ENCODE measurements at places on chromosomes 16 and 17.

GRCh38 chr17:78789149-78789662 is 7.1 kb upstream of the CYTH1 start:
- DNase-seq = no peak

DNA sequence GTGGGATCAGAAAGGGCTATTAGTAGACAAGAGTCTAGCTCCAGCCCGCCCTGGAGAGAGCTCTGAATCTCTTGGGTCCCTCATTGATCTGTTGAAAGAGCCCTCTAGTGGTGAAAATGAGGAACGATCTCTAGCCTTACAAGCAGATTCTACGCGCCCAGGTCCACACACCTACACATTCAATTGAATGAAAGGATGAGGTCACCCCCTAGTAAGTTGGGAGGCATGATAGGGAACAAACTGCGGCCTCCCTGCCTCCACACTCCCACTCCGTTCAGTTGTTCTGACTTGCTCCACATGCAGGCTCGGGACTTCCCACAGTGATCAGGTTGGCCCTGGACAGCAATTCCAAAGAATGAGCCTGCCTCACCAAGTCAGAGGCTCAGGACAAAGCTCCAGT is 2.9 kb upstream of the CACNG3 start:
- DNase-seq = peak; percentile 33

DNA sequence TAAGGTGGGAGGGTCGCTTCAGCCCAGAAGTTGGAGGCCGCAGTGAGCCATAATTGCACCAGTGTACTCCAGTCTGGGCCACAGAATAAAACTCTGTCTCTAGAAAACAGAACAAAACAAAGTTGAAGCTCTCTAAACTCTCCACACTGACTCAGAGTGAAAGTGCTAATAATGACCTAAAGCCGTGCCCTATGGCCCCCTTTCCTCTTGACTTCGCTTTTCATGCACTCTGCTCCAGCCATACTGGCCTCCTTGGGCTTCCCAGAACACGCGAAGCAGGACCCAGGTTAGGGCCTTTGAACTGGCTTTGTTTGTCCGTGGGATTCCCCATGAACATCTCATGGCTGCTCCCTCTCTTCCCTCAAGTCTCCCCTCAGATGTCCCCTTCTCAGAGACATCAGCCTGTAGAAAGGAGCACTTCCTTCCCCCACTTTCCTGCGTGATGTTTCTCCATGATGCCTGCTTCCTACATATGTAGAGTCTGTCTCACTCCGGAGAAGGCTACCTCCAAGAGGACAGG is 18.6 kb upstream of the SPN start:
- DNase-seq = no peak

DNA sequence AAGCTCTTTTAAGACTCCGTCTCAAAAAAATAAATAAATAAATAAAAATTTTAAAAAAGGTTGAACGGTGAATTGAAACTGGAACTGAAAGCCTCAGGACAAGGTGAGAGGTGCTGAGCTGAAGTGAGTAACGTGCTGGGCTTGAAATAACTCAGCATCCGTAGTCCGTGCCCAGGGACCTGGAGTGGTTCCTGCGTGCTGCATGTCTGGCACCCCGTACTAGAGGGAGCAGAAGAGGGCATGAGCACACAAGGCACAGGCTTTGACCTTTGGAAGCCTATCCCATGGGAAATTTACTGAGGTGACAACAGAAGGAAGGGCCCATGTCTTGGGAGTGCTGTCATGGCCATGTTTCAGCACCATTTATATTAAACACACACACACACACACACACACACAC is 4.5 kb upstream of the MEIOB start:
- DNase-seq = peak; percentile 45

DNA sequence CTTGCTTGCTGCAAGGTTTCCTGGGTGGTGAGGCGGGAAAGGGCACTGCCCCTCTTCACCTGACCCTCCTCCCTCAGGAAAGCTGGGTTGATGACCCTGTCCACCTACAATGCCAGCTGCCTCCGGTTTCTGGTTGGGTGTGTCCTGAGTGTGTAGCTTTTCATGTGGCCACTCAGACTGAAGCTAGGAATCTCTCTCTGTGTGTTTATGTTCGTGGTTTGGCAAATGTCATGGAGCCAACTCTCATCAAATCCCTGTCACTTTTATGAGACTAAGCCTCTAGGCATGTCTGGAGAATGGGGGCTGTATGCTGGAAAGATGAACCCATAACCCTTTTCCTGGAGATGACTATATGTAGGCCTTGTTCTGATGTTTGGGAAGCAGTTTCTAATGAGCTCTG is 17.1 kb downstream of the PLEKHG4 start:
- DNase-seq = no peak

GRCh38 chr17:4645642-4646041 is 4.2 kb upstream of the ALOX15 start:
- DNase-seq = no peak

DNA sequence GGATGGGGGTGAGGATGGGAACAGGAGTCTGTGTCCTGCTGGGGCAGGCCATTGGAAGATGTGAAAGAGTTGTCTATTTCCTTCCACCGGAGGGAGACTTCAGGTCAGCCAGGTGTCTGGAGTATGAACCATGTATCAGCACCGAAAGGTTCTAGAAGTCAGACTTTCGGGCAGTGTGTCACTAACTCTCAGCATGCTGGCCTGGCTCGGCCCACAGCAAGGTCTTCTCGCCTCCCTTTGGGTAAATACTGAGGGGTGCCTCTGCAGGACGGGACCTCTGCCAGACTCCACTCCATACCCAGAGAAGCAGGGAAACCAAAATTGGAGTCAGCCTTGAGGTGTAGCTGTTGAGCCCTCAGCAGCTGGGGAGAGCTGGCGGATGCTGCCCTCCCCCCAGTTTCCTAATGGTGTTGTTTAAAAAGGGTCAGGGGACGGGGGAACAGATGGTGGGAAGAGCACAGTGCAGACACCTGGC is 507 bp downstream of the CIITA start:
- DNase-seq = no peak

DNA sequence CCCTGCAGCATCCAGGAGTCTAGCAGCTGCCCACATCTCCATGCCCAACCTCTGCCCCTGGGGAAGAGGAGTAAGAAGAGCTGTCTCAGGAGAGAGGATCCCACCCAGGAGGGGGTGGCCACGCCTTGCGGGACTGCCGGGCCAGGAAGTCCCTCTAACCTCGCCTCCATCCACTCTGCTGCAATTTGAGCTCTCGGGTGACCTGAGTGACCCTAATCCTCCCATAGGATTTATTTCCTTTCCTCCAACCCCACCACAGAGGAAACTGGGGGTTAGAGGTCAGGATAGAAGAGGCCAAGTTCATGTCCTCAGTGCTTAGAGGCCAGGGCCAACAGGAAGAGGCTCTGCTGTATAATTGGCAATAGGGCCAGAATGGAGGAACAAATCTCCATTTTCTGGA is 22.6 kb upstream of the NGFR start:
- DNase-seq = no peak

DNA sequence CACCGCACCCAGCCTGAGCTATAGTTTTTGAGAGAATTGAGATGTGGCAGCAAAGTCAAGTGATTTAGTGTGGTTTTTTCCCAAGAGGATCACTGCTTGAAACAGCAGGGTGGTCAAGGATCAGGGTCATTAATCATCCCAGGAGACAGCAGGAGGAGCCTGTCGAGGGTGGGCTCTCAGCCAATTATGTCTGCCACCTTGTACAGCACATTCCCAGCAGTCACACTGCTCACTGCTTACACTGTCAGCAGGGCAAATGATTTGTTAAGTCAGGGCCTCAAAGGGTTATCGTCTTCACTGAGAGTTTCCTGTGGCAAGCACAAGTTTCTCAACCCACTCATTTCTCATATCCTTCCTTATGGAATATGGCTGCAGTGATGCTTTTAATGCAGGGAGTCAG is 13.2 kb downstream of the B3GNT9 start:
- DNase-seq = no peak

GRCh38 chr17:67441052-67441895 is 64.2 kb downstream of the PITPNC1 start:
- no peak for DNase-seq

DNA sequence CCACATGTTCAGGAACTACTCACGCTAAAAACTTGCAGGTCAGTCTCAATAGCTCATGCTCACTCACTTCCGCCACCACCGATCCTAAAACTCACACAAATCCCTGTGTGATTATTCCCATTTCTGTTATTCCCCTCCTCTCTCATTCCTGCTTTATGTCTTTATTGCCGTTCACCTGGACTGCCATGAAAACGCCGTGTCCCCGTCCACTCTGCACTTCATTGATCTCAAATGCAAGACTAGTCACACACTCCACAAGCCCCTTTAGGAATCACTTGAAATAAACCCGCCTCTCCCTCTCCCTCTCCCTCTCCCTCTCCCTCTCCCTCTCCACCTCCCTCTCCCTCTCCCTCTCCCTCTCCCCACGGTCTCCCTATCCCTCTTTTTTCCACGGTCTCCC is 78.0 kb downstream of the AXIN2 start:
- DNase-seq = no peak

GRCh38 chr17:53191878-53192277 is 630.8 kb upstream of the KIF2B start:
- no peak for DNase-seq

- no peak for DNase-seq
Measured at GRCh38 chr17:17702449-17703139, 21.3 kb downstream of the RAI1 start.

DNA sequence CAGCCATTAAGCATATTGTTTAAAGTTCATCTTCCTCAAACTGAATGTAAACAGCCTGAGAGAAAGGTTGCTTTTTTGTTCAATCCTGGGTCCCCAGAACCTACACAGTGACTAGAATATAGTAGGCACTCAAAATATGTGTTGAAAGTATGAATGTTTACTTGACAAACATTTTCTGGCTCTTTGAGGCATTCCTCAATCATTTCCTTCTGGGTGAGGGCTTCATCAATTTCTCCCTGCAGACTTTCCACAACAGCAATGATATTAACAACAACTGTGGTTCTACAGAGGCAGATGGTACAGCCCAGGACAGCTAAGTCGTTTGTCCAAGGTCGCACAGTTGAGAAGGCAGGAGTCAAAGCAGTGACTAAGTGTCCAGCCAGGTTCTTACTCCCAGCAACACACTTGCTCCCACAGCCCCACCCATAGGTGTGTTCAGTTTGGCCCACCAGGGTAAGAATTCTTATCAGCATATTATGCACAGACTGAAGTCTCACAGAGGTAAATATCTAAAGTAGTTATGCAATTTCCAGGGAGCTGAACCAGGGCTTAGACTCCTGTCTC is 61.1 kb downstream of the HS3ST3B1 start:
- DNase-seq = no peak

GRCh38 chr16:6940968-6941367 is 391.7 kb upstream of the RBFOX1 start:
- DNase-seq = no peak

GRCh38 chr17:17938388-17939107 is 33.7 kb downstream of the TOM1L2 start:
- no peak for DNase-seq

- no peak for DNase-seq
Measured at GRCh38 chr16:74577882-74578366, 29.0 kb downstream of the GLG1 start.

GRCh38 chr16:65003621-65004020 is 118.2 kb downstream of the CDH11 start:
- DNase-seq = no peak

DNA sequence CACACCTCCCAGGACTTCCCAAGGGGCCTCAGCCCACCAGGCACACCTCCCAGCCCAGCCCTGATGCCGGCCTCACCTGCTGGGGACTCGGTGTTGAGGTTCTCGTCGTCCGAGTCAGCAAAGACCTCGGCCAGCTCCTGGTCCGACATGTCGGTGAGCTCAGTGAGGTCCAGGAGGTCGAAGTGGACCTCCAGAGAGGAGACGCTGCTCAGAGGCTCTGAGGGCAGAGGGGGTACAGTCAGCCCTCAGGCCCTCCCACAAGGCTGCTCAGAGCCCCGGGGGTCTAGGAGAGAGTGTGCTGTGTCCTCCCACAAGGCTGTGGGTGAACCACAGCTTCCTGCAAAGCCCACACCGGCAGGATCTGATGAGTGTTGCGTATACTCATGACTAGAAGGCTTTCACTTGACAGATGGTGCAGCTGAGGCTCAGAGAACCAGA is 10.5 kb downstream of the DBNDD1 start:
- peak; percentile 40 for DNase-seq

Measured in GM18507 (cell line).